ENCODE measurements at places on chromosomes 6 and 20. TPM values are rescaled to one million over a fixed set of nuclear protein-coding genes. Genes with fewer than 3 reads are reported as not detected.

Gene TAGAP
- total RNA-seq = 1.6 TPM

Gene PRSS16
- total RNA-seq = not detected

Gene ZDHHC14
- 20.8 TPM for total RNA-seq

Gene DACT2
- 4.6 TPM for total RNA-seq

Gene CST2
- not detected for total RNA-seq

Gene PGM3
- 48.0 TPM for total RNA-seq

Gene NRN1
- total RNA-seq = 83.3 TPM

Gene CTAGE9
- total RNA-seq = not detected

Gene HDGFL1
- total RNA-seq = not detected

Gene LTB
- 0.46 TPM for total RNA-seq

Gene RGS17
- total RNA-seq = 81.2 TPM

Gene EDN3
- 2.3 TPM for total RNA-seq

Gene KCNQ2
- 188 TPM for total RNA-seq

Gene PKIG
- total RNA-seq = 36.0 TPM

Gene SLC35A1
- total RNA-seq = 22.6 TPM

Gene HAO1
- not detected for total RNA-seq

Gene SPATS1
- total RNA-seq = 1.2 TPM

Gene MICB
- total RNA-seq = 0.69 TPM
